ENCODE measurements at places on chromosomes 1 and 21.

GRCh38 chr21:38261851-38262250 lies 5.1 kb downstream of the KCNJ15 start:
- peak; percentile 43 for DNase-seq

DNA sequence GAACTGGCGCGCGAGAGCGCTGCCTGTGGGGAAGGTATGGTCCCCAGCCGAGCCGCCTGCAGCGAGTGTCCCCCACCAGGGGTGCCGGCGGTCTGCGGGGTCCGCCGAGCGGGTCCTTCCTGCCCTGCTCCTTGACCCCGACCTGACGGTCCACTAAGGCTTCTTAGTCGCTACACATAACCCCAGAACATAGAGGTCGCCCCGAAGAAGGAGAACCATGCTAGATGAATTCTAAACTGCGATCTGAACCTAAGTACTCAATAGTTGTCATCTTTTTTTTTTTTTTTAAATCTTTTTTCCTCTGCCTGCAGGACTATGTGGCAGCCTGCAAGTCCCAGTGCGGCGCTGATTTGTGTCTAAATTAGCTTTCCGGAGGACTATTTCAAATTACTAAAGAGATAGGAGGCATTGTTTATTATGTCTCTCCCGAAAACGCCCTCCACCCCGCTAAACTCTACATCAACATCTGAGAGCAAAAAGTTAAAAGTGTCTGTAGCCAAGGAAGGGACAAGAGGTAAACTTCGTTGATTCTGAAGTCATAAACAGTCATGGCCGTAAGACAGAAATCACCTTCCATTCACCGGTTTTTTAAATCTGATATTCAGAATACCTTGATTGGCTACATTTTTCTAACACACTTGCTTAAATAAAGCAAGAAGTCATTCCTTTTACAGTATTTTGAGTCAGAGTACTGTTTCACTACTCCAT lies 476 bp downstream of the AXDND1 start:
- DNase-seq: no peak

- no peak for DNase-seq
Measured at GRCh38 chr1:72064196-72065075, 217.9 kb downstream of the NEGR1 start.

- DNase-seq: no peak
Measured at GRCh38 chr1:58893257-58893869, 109.5 kb upstream of the JUN start.

DNA sequence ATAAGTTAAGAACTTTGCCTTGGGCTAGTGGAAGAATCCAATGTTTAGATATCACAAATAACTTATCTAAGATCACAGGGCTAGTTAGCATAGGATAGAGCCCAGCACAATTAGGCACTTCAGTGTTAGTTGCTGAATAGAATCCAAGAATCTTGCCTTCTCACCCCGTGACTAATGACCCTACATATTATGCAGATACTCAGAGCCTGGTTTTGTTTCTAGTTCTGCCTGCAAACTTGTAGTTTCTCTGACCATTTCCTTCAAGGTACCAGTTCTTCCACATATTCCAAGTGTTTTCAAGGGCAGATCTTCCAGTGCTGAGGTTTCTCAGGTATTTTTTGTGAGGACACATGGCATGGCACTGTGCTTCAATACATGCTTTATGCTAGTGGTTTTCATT lies 239.3 kb downstream of the KCNK2 start:
- DNase-seq: peak; percentile 28

- no peak for DNase-seq
Measured at GRCh38 chr1:169784102-169784501, 10.6 kb downstream of the METTL18 start.

- no peak for DNase-seq
Measured at GRCh38 chr21:37193006-37193405, 74.1 kb downstream of the VPS26C start.

DNA sequence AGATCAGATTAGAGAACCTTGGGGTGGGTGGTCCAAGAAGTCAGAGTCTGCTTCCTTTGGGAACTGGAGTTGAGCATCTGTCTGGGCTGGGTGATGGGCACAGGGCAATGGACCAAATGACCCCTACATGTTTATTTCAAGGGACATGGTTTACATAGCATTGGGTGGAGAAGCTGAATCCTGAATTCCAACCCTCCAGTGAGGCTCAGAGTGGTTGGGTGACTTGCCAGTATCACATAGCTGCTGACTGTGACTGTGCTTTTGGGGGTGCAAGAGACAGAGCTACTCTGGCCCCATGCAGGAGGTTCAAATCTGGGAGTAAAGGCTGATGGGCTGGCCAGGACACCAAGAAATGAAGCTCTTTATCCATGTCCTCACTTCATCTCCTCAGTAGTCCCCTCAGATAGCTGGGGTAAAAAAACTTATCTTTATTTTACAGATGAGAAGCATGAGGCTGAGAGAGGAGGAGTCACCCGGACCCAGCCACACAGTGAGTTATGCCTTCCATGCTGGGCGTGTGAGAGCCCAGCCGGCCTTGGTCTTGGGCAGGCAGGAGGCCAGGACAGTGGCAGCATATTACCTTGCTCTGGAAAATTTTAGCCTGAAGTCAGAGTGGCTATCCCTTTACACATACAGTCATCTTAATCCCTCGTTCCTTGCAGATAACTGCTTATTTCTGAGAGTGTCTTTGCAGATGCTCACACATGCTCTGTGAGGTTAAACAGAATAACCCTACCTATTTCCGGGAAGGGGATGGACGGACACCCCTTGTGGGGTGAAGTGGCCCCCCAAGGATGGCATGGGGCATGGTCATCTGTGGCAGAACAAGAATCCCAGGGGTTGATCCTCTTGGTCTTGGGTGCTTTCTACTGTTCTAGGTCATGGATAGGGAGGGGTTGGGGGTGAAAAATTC lies 2.8 kb upstream of the SERINC2 start:
- DNase-seq: peak; percentile 66

DNA sequence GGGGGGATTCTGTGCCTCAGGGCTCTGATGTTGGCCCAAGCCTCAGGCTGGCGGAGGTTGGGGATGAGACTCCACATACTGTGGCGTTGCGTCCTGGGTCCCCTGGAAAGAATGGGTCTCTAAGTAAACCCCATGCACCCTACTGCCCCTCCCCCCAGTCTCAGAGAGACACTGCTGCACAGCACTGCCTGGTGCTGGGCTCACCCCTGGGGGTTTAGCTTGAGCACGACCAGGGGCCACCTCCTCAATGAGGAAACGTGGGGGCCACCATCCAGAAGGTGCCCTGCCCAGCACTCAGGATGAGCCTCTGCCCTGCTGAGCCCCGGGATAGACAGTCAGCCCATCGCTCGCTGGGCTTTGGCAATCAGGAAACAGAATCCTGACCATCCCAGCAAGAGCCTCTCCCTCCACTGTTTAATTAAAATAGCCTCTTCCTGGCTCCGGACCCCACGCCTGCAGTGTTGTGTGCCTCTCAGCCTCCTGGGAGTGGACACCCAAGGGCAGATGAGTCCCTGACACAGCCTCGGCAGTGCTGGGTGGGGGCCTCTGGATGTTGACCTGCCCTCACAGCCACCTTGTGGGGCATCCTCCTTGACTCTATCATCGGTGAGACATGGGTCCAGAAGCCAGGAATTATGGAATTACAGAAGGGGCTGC lies 3.5 kb upstream of the KRTAP10-4 start:
- no peak for DNase-seq

DNA sequence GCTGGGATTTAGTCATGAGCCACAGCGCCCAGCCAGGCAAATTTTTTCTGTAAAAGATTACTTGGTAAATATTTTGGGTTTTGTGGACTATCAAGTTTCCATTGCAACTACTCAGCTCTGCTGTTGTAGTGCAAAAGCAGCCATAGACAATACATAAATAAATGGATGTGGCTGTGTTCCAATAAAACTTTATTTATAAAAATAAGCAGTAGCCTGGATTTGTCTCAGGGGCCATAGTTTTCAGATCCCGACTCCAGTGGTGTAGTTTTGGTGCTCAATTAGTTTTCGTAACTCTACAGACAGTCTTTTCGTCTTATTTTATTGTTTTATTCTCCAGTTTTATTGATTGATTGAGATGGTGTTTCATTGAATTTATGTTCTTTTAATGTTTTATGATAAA lies 80.1 kb upstream of the IVNS1ABP start:
- no peak for DNase-seq

DNA sequence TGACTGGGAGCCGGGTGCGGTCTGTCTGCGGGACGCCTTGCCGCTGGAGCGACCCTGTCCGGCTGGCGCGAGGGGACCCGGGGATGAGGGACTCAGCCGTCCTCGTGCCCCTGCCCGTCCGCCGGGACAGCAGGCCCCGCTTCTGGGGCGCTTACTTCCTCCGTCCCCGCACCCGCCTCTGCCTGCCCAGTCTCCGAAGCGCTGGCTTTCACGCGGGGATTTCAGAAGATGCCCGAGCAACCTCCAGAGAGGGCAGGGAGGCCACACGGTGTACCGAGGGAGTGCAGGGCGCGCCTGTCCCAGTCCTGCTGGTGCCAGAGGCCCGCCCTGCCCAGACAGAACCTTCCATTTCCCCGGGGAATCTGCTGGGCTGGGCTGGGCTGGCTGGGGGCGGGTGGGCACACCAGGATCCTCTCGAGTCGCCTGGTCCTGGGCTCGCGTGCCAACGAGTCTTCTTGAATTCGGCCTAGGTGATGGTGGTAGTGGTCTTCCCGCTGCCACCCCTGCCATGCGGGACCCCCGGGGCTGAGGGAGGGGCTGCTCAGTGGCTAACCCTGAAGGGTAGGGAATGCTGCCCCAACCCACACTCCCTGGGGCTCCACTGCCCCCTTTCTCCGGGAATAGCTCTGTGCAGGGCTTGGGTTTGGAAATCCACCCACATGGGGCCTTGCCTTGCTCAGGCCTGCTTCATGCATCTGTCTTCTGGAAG lies 2.5 kb upstream of the TRPM2 start:
- no peak for DNase-seq

DNA sequence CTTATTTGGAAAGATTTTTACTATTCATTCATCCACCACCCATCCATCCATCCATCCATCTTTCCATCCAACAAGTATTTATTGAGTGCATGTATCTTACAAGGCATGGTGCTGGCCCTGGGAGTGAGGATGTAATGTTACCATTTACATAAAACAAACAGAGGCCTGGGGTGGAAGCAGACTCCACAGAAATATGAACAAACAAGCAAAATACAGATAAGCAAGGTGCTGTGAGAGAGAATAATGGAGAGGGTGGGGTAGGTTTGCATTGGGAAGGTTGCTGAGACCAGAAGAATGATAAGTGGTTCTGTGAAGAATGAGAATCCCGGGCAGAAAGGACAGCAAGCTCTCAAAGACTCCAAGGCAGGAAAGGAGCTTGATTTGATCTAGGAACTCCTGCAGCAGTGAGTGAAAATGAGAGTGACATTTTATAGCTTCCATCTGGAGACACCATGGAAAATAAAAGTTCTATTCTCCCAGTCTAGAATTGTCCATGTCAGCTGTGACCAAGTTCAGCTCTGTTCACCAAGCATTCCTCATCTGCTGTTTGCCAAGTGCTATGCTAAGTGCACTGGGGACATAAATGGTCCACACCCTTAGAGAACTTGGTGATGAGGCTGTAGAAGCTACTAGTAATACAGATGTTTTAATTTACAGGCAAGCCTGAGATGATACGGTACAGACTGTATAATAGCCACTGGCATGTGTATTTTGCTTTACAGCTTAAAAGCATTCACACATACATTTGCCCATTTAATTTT lies 75.3 kb downstream of the PEX14 start:
- peak; percentile 18 for DNase-seq

DNA sequence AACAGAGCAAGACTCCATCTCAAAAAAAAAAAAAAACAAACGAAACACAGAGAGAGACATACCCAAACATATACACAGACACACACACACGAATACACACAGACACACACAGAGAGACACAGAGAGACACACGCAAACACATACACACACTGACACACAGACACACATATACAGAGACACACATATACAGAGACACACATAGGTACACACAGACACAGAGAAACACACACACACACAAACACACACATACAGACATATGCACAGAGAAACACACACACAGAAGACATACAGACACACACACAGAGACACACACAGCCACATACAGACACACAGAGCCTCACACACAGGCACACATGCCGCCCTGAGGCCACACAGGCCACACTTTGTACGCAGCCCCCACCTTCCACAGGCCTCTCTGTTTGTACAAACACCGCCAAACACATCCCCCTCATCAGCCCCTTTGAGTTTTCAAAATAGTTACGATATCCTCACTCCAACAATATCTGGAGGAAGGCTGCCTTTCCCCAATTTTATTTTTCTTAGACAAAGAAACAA lies 57.5 kb upstream of the ABCG1 start:
- DNase-seq: no peak

- no peak for DNase-seq
Measured at GRCh38 chr1:101219924-101220870, 16.6 kb upstream of the S1PR1 start.

DNA sequence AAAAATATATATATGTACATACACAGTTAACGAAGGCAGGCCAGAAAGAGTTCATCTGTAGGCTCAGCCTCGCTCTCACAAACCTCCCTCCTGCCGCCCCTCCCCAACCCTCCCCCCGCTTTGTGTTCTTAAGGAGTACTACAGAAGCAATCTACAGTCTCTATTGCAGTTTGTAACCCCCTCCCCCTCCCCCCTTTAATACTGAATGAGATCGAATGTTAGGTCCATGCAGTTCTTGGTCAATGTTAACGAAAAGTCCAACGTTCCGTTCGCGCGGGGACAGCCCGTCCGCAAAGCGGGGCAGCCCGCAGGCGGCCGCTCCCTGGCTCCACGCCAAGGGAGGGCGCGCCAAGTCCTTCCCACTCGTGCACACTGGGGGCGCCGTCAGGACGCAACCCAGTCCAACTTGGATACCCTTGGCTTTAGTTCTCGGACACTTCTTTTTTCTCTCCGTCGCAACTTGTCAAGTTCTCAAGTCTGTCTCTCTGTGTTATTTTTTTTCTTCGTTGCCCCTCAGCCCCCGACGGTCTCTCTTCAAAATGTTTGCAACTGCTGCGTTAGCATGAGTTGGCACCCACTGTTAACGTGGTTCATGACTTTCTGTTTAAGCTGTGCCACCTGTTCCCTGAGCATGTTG lies 2.2 kb downstream of the JUN start:
- peak; percentile 74 for DNase-seq

DNA sequence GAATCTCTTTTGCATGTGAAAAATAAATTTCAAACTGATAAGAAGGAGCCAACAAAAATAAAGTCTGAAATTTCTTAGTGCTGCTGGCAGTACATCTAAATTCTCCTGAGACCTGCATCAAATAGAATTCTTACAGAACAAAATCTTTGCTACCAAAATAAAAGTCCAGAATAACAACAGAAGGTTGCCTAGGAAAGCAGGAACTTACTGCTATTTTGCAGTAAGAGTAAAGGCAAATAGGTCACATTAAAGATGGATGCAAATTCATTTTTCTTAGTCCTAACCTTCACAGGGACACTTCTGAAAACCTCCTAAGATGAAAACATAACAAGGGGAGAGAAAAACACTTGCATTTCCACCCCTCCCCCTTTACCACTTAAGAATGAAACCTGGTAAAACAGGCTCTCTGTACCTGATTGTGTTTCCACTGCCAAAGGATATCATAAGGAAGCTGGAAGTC lies 59.0 kb downstream of the RUSC1 start:
- DNase-seq: peak; percentile 38
